ENCODE measurements at places on chromosomes 5 and 9.

GRCh38 chr5:10728679-10729078 is 32.4 kb downstream of the DAP start:
- no peak for DNase-seq

GRCh38 chr5:159341906-159342310 is 11.6 kb upstream of the IL12B start:
- DNase-seq: peak; percentile 94

DNA sequence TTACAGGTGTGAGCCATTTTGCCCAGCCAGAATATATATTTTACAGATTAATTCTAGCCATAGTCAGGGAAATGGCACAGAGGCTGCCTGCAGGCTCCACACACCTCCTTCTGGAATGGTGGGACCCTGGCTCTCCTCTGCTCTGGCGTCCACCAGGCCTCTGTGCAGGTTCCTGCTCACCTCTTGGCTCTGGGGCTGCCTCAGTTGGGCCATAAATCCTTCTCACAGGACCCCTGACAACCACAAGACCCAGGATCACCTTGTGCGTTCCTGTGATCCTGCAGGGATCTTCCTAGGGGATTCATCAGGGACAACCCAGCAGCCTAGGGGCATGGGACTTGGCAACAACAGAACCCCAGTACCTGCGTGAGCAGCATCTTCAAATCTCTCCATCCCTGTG is 93.0 kb upstream of the FSTL4 start:
- no peak for DNase-seq

- DNase-seq: no peak
Measured at GRCh38 chr5:53350991-53351770, 129.2 kb upstream of the FST start.

GRCh38 chr9:17878810-17879370 is 300.0 kb downstream of the SH3GL2 start:
- no peak for DNase-seq

GRCh38 chr9:137083394-137084004 is 3.3 kb upstream of the MAN1B1 start:
- peak; percentile 95 for DNase-seq

DNA sequence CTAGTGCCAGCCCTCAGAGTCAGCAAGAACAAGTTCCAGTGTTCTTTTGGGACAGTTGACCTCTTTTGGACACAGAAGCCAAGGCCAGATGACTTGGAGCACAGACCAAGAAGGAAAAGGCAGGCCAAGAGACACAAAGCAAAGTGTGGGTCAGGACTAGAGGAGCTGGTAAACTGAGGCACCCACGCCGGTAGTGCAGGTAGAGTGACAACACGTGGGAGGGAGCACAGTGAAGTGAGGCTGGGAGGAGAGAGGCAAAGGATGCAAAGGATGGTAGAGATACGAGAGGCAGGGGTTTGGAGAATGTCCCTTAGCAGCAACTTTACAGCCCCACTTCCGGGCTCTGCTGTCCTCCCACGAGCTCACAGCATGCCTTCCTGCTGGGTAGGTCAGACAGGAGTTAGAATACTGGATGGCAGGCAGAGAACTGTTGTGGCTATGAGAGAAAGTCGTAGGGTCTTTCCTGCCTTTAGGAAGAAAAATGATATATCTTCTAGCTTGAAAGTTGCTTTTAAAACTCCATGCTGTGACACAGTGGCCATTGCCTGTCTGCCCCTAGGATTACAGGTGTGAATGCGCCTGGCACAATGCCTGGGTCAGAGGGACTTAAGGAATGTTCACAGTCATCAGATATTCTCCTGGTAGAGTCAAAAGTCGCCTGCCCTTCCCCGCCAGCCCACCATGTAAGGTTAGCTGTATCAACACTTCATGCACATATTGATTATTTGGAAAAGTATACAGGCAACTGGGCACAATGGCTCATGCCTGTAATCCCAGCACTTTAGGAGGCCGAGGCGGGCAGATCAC is 97.9 kb downstream of the PDE8B start:
- DNase-seq: no peak

DNA sequence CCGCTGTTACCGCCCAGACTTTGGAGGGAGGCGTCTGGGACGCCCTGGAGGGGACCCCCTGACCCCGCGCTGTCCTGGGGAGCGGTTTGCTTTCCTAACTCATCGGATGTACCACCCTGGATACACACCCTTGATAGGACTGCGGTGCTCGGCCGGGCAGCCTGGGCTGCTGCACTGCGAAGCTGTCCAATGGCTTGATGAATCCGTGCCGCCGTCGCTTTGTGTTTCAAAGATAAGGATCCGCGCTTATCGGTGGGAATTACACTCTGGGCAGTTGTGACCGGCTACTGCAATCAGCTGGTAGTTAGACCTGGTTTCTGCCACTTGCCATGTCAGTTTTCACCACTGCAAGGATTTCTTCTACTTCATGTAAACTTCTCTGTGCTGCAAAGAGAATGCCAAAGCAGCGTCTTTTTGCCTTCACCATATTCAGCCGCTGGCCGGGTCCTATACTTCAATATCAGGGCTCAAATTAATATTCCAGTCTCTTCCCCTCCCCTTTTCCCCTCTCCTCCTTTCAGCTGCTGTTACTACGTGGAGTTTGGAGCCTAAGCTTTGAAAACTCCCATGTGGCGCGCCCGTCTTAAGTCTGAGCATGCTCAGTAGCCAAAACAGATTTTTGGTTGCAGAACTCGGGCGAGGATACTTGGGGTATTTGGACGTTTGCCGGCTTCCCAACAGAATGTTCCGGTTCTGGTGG is 727 bp downstream of the SMAD5 start:
- peak; percentile 85 for DNase-seq

DNA sequence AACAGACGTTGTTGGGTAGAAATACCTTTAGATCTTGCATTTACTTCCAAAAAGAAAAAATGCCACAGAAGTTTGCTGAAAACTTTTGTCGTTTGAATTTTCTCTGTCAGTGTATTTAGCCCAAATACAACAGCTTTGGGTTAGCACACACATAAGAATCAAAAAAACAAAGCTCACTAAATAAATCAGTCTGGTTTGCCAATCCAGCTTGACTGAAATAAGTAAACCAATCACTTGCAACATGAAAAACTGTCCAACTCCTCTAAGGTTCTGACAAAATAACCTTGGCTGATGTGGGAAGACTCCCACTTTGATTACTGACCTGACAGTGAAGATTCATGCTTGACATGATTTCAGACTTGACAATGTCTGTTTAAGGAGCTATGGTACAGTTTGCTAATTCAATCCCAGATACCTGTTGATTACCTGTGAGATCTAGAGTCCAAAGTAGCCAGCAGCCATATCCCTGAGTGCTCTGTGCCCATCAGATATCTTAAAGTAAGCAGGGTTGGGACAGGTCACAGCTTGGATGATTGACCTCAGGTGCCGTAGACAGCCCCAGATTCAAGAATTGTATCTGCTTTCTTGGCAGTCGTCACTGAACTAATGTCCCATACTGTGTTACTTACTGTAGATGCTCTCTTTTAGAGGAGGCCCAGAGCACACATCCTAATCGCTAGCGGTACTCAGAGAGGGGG is 727 bp downstream of the IGIP start:
- DNase-seq: no peak

Data from adipocyte (in vitro differentiated cells).